ENCODE measurements at places on chromosomes 5 and 9.
A peak's percentile ranks its signal among the peaks of the same experiment; 100 is the strongest.

DNA sequence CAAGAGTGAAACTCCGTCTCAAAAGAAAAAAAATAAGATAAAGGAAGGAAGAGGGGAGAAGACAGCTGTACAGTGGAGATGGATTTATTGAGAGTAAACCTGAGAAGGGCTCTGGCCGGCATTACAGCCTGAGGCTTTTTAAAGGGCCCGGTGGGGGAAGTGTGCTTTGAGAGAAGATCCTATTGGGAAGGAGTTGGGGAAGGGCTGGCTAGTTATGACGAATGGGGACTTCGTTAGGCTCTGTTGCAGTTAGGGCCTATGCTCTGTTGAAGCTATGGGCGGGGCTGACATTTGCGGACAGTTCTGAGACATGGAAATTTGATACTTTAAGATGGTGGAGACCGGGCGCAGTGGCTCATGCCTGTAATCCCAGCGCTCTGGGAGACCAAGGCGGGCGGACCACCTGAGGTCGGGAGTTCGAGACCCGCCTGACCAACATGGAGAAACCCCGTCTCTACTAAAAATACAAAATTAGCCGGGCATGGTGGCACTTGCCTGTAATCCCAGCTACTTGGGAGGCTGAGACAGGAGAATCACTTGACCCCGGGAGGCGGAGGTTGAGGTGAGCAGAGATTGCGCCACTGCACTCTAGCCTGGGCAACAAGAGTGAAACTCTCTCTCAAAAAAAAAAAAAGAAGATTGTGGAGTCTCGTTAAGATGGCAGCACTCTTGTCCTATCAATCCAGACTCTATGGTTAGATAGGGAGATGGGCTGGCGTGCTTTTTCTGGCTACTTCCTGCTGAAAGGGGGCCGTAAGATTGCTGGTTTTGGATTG lies 33.2 kb downstream of the C9orf50 start:
- DNase-seq: no peak

GRCh38 chr9:137231372-137232039 lies 805 bp downstream of the SLC34A3 start:
- no peak for DNase-seq

- no peak for DNase-seq
These were observed 16.6 kb upstream of the SARDH start for GRCh38 chr9:133754688-133755227.

GRCh38 chr5:154967421-154968024 lies 26.6 kb downstream of the MRPL22 start:
- DNase-seq: peak; percentile 15

DNA sequence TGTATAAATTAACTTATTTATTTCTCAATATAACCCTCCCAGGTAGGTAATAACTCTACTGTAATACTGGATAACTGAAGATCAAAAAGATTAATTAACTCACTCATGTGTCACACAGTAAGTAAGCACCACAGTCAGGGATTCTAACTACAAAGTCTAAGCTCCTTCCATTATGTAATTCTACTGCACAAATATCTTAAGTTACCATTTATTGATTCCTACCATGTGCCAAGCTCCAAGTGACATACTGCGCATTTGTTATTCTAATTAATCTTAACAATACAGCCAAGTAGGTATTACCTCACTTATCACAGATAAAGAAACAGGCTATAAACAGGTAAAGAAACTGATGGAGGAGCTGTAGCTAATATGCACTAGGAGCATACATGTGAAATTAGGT lies 58.3 kb downstream of the RANBP6 start:
- DNase-seq: no peak

DNA sequence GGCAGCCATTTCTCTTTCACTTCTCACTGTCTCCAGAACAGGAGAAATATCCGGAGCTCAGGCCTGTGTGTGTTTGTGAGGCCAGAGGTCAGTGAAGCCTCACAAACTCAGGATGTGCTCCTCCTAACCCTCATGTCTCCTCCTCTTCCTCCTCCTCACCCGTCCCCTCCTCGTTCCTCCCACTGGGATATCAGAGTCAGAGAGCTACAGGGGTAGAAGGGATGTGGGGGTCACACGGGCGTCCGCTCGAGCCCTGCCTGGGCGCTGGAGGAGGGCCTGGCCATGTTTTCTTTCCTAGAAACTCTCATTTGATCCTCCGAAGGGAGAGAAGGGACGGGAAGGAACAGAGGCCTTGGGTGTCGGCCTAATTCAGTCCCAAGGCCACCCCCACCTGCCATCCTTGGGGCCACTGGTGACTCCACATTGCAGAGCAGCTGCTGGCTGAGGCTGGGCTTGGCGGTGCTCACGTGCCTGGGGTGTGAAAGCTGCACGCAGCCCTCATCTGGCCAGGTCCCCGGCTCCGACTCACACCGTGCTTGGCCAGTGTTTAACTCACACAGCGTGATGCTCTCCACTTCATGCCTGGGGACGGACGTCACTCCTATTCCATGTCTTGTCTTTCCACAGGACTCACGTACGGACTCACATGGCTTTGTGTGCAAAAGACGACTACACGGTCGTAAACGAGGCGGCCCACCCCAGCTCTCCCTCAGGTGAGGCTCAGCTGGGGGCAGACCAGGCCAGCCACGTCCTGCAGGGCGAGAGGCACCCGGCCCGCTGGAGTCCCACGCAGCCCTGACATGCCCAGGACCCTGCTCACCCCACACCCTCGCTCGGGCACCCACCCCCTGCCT lies 22.6 kb upstream of the SLC6A19 start:
- peak; percentile 9 for DNase-seq

DNA sequence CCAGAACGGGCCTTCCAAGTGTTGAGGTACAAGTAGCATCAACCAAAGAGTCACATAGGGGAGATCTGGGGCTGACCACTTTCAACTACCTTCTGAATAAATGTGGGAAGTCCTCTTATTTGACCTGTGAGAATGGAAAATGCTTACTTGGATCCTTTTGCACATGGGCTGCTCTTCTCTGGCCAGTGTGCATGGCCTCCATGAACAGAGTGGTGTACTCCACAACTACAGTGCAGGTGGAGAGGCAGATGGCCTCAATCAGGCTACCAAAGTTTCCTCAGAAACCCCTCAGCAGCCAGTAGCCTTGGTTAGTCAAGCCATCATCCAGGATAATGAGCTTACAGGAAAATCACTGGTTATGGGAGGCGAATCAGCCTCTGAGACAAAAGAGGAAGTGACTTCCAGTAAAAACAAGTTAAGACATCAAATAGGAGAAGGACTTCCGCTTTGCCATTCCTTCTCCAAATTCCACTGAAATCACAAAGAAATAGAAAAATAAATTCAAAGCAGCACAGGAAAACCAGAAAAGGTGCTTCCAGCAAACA lies 18.3 kb upstream of the FCHO2 start:
- no peak for DNase-seq
